MV-4-11 (cell line): ENCODE measurements at places on chromosomes 2 and 18.
A peak's percentile ranks its signal among the peaks of the same experiment; 100 is the strongest.

DNA sequence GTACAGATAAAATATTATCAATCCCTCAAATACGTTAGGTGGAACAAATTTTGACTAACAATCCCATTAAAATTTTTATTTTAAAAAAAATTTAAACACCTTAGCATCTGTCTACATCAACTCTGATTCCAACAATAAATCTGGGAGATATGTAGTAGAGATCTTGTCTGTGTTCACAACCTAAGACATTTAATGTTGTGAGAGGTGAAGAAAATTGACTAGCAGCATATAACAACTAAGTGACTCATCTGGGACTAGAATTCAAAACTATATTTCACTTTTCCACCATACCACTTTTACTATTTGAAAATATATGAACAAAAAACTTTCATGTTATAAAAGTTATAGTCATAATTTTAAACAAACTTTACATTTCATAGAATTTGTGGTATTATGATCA lies 97.9 kb downstream of the ATAD2B start:
- DNase-seq, result no peak

- no peak for DNase-seq
Measured at GRCh38 chr2:50514901-50515300, 517.0 kb downstream of the NRXN1 start.

DNA sequence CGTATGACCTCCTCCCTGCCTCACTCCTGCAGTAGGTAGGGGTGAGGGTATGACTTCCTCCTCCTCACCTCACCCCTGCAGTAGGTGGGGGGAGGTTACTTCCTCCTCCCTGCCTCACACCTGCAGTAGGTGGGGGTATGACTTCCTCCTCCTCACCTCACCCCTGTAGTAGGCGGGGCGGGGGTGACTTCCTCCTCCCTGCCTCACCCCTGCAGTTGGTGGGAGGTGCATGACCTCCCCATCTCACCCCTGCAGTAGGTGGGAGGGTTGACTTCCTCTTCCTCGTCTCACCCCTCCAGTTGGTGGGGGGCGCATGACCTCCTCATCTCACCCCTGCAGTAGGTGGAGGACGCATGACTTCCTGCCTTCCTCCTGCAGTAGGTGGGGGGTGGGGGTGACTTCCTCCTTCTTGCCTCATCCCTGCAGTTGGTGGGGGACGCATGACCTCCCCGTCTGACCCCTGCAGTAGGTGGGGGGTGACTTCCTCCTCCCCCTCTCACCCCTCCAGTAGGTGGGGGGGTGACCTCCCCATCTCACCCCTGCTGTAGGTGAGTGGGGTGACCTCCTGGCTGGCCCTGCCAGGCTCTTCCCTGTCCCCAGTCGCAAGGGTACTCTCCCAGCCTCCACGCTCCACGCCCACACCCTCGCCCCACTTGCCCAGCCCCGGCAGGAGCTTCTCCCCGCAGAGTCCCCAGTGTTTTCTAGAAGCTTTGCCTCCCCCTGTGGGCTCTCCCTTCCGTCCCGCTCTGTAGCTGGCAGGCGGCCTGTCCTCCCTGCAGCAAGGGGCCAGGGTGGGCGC lies 39.3 kb downstream of the TSHZ1 start:
- peak; percentile 37 for DNase-seq

DNA sequence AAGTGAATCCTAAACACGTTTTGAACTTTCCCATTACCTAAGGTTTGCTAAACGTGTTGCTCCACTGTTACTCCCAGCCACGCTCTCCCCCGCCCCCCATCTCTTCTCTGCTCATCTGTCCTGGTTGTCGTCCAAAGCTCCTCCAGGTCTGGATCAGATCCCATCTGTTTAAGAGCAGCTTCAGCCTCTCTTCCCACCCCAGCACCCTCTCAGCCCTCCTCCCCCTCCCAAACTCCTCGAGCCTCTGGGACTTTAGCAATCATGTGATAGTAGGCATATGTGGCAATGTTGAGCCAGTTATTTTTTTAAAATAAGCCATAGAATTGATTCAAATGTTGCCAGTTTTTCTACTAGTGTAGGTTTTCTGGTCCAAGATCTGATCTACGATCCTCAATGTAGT lies 20.0 kb upstream of the LPIN1 start:
- no peak for DNase-seq

- DNase-seq, result peak; percentile 43
Measured at GRCh38 chr2:102138331-102138730, 4.2 kb upstream of the IL1R1 start.

DNA sequence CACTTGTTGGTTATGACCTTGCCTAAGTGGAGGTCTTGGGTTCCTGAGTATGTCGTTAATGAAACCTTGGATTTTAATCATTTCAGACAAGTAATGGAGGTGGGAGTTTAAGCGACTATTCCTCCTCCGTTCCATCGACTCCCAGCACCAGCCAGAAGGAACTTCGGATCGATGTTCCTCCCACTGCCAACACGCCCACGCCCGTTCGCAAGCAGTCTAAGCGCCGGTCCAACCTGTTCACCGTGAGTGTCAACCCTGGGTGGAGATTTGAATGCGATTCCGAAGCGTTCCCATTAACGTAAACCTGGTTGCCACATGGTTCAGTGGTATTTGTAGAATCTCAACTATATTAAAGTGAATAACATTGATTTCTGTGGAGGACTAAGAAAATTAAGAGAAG lies 305.4 kb downstream of the AGAP1 start:
- DNase-seq, result no peak

GRCh38 chr2:234130777-234131181 lies 80.3 kb downstream of the SPP2 start:
- DNase-seq, result no peak

DNA sequence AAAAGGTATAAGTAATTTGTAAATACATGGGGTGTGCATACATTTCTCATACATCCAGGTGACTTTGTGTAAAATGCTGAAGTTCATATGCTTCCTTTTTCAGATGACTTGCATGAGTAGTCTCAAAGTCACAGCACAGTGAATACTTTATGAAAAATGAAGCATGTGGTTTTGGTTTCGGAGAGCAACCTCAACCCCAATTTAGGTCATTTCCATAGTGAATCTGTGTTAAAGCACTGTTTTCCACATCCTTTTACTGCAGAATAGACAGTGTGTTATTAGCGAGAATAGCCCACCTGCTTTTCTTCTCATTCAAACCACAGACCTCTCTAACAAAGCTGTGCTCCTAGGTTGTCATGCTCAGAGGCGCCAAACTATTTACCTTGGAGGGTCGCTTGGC lies 204.4 kb upstream of the RASGRP3 start:
- peak; percentile 40 for DNase-seq

DNA sequence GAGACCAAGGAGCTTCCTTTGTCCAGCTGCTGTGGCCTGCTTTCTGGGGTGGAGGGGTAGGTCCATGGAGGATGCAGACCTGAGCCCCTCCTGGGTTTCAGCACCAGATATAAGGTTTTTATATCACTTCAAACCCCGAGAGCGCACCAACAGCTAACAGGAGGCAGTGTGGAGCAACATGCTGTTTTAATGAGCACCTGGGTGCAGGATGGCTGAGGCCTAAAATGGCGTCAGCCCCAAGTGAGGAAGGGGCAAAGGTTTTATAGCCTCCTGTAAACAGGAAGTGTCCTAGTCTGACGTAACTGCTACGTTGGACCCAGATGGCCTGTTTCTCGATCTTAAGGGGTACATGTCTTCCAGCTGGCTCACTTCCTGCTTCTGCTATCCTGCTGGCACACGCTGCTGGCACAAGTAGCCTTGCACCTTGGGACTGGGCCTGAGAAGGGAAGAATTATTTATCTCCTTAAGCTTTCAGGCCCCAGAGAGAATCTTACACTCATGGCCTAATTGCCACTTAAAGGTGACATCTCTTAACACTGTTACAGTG lies 11.4 kb upstream of the REG1B start:
- DNase-seq, result peak; percentile 20

GRCh38 chr2:173869244-173870229 lies 95.6 kb downstream of the SP3 start:
- DNase-seq, result no peak

GRCh38 chr2:86747711-86748639 lies 27.9 kb downstream of the RMND5A start:
- DNase-seq, result peak; percentile 72

DNA sequence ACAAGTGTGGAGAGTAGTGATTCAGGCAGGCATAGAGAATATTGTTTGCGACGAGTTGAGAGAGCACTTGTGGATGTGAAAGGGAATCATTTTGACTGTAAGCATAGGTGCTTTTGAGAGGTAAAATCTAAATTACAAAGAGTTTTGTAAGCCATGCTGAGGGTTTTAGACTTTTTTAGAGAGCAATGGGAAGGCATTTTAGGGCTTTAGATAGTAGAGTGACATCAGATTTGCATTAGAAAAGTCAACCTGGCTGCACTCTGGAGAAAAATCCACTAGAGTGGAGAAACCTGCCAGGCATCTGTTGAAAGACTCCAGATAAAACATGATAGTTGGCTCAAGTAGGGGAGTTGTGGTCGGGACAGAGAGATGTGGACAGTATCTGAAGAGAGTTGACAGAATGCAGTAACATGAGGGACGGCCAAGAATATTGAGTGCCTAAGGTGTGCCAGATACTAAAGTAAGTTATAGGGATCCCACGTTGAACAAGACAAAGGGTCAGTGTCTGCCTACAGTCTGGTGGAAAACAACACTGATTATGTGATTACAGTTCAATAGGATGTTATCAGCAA lies 91.7 kb upstream of the MYO3B start:
- DNase-seq, result no peak

DNA sequence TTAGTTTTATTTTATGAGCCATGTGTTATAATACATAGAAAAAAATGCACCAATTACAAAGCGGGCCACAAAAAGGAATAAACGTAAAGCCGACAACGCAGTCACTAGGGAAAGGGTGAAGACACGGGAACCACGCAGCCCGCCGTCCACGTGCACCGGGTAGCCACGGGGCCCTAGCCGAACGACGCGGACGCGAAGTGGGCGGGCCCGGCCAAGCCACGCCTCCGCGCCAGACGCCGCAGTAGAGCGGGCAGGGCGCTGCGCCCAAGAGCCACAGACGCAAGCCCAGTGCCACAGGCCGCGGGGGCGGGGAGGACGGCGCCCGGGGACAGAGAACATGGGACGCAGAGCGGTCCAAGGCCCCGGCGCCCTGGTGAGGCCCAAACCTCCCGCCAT lies at the start of gene DUSP28:
Gene DUSP28 (plus strand): TSS at position 274 of the 396 bp plus-strand sequence. CDS start 328 bp downstream, outside the sequence.
- peak; percentile 84 for DNase-seq

- no peak for DNase-seq
Measured at GRCh38 chr2:113002677-113003076, 2.6 kb upstream of the IL36A start.

DNA sequence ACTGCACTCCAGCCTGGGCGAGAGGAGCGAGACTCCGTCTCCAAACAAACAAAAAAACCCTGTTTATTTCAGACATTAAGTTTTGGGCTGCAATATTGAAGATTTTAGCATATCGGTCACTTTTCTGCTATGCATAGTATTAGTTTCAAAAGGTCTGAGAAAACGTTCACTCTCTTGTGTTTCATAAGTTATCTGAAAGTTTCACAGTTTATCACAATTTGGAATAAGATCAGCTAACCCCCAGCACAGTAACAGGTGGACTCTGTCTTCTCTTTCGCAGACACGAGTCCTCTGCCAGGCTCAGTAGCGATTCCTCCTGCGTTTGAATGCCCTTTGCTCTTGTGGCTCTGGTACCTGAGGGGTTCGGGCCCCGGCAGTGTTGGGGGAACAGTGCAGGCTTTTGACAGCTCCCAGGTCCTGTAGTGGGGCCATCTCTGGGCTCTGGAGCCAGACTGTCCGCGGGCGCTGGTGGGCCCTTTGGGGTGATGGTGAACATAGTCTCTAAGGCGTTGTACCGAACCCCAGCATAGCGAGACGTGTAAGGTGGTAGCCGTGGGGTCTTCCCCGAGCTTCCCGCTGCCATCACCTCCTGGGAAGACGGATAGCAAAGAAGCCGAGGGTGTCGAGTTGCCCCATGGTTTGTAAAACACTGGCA lies 20.4 kb downstream of the NFATC1 start:
- DNase-seq, result no peak

DNA sequence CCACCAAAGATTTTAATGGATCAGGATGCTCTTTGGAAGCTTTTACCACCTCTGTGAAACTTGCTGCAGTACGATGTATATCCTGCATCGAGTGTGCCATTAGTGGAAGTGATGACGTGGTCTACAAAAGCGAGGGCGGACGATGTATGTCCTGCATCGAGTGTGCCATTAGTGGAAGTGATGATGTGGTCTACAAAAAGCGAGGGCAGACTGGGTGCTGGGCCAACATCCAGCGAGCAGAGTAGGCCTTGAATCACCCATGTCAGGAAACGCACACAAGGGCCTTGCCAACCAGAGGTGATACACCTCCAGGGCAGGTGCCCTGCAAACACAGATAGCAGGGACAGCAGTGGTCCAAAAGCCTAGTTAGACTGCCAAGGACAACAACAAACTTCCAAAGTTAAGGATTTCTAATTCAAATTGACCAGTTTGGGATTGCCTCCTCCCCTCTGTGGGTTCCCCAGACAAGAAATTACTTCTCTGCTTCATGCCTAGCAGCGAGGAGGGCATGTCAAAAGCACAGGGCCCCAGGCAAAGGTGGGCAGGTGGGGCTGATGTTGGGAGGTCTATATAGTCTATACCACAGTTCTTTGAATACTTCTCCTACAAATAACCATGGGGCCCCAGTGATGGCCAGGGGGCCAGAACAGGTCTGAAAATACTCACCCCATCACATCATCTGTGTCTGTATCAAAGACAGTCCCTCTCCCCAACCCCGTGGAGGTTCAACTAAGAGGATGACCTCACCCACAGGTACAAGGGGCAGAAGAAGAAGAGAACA lies 70.2 kb downstream of the ADD2 start:
- DNase-seq, result no peak

DNA sequence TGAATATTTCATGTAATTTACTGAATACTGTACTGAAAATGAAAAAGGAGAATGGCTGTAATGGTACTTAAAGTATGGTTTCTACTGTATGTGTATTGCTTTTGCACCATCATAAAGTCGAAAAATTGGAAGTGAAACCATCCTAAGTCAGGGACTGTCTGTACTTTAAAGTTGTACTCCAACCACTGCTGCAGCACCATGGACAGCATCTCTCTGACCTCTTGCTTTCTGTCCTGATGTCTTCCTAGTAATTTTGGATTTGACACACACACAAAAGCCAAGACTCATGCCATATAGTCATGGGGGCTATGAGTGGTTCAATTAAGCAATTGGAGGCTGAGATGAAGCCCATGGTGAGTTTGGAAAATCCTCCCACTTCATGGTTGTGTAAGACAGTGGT lies 256.3 kb upstream of the PKDCC start:
- DNase-seq, result peak; percentile 89

- peak; percentile 91 for DNase-seq
Measured at GRCh38 chr2:180334514-180334913, 327.4 kb upstream of the CWC22 start.

DNA sequence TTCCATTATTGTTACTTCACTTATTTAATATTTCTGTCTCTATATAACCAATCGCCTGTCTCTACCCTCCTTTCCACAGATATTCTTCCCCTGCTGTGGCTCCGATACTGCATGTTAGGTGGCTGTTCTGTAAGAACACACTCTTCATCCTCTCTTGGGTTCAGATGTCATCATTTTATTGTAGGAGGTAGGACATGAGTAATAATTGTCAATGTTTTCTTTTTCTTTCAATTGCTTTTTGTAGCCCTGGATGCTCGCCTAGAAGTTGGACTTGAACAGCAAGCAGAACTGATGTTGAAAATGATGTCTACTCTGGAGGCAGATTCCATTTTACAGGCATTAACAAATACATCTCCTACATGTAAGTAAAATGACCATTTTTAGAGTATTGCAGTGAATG lies 128.6 kb downstream of the BIRC6 start:
- no peak for DNase-seq

GRCh38 chr18:59054496-59055287 lies 85.0 kb upstream of the SEC11C start:
- no peak for DNase-seq
